ENCODE measurements at places on chromosomes 2 and 18.

DNA sequence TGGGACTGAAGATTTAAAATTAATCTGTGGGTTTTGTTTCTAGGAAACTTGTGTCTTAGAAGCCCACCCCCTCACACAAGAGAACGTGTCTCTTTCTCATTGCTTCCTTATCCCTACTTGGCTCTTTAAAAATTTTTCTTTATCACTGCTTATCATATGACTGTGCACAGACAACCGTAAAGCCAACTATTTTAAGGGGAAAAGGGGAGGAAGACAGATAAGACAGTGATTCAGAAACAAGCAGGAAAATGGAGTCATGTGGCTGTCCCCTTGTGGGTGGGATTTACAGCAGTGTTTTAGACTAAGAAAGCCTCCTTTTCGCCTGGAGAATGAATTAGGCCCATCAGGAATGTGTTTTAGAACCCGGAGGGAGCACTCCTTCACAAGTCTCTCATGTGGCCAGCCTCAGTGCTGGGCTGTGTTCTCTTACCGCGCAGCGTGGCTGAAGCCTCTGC lies 17.6 kb downstream of the PRKCE start:
- DNase-seq, result no peak

- no peak for DNase-seq
These were observed 62.0 kb downstream of the LTBP1 start for GRCh38 chr2:33008716-33009115.

DNA sequence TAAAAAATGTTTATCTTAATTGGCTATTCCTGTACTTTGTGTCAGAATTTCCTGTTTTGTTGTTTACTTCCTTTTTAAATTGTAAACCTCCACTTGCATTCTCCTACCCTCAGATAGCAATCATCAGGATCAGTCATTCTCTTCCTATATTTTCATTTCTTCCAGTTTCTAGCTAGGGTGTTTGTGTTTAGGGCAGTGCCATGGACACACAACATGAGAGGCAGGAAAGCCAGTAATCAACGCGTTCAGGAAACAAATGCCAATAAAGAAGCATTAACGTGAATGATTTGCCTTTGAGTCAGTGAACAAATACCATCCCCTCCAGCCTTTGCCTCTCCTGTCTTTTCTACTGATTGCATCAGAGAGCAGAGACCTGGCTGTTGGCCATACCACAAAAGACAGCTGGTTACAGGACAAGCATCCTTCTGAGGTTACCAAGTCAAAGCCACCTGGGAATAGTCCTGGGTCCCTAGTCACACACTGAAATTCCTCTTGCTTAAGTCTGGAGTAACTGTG lies 56.7 kb upstream of the FHL2 start:
- peak; percentile 98 for DNase-seq

DNA sequence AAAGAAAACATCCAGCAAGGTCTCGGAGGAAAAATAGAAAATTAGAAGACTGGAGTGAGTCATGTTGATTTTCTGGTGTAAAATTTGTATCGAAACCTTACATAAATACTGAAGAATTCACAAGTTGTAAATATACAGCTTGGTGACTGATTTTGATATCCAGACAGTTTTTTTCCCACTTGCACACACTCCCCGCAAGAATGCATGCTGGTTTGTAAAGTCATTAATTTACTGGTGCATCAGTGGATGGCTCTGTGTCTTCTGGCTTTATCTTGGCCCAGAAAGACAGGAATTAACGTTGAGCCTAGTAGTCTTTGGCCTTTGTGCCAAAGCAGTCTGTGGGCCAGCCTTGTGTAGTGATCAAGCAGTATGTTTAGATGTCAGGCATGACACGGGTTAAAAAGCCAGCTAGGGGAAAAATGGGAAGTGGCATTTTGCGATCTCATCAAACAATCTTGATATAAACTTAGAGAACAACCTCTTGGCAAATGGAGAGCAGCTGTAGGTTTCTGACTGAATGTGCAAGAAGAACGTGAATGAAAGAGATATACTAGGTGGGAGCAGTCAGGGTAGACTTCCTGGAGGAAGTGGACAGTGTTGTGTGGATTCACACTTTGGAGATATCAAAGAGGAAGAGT lies 22.7 kb upstream of the CASP8 start:
- no peak for DNase-seq

DNA sequence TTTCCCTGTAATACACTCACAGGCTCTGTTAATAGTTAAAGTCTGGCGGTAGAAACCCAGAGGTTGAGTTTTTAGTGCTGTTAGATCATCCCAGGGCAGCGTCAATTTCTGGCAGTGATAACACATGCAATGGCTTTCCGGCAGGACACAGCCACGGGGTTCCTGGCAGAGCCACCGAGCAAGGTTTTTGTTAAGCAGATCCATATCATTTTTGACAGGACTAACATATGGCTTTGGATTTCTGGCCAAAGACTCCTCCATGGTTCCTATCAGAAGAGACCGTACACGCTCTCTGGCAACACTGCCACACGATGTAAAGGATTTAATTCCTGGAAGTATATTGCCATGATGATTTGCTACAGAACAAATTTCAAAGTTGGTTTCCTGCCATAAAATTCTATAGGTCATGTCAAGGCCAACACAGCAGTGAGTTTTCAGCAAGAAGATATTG lies 854.3 kb downstream of the LRRTM4 start:
- DNase-seq, result no peak

DNA sequence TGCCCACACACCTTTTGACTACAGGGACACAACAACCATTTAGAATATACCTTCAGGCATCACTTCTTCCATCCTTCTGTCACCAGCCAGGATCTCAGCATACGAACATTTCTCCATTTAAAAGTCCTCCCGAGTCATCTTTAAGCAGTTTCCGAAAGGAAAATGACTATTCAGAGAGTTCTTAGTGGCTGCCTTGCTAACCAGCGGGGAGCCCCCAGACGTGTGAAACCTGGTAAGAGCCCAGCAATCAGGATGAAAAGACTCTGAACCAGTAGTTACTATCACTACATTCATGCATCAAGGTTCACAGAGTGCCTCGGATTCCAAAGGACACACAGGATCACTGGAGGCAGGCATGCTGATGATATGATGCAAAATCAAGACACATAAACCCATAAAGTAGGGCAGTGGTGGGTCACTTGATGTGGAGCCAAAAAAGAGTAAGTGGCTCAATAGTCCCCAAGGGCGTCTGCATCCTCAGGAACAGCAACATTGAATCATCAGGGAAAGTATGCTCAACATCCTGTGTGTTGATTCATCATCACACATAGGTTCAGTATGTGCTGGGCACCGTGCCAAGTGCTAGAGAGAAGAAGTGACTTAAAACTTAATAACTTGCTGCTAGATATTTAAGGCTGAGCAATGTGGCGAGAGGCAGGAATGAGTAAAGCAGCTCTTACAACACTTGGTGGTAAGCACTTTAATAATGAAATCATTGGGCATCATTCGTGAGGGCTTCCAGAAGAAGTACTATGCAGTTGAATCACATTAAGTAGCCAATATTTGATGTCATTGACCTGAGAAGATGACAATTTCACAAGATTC lies 4.4 kb downstream of the CCL20 start:
- peak; percentile 98 for DNase-seq

GRCh38 chr2:215565897-215566296 lies 130.0 kb upstream of the FN1 start:
- no peak for DNase-seq

All from adipocyte (in vitro differentiated cells).